Right ventricle myocardium superior (tissue), 1 donor: ENCODE measurements at places on chromosomes 1 and 21. TPM values are rescaled to one million over a fixed set of nuclear protein-coding genes. Genes with fewer than 3 reads are reported as not detected.

- no peak for DNase-seq
These were observed 13.8 kb downstream of the VASH2 start for GRCh38 chr1:212964102-212964501.

MCOLN3 gene
- 1.7 TPM for total RNA-seq

KRTAP11-1 gene
- not detected for total RNA-seq

- DNase-seq: no peak
These were observed 16.1 kb downstream of the CNR2 start for GRCh38 chr1:23897083-23897482.

GNG4 gene
- total RNA-seq: not detected

MMP23B gene
- total RNA-seq: 25.1 TPM

GRCh38 chr1:92679980-92680379 is 104.9 kb downstream of the EVI5 start:
- no peak for DNase-seq

DNA sequence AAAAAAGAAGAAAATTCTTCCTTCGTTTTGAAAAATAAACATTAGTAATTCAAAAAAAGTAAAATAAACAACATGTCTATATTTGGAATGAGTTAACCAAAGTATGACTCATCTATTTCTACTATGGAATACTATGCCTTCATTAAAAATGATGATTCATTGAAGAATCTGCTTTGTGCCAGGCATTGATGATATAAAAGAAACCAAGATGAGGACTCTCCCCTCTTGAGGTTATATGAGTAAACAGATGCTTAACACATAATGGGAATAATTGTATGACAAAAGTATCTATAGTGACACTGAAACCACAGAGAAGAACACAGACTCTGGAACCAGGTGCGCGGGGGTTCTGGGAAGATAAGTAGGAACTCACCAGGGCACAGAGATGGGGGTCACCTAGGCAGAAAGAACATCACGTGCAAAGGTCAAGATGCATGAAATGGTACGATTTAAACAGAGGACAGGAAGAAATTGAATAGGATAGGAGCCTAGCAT is 18.8 kb downstream of the ELF3 start:
- no peak for DNase-seq

ESRRG gene
- total RNA-seq: 45.5 TPM

OPRD1 gene
- not detected for total RNA-seq

CNR2 gene
- total RNA-seq: not detected

CDCA8 gene
- 0.46 TPM for total RNA-seq

KIFAP3 gene
- 30.3 TPM for total RNA-seq
